NCI-H2081 (cell line): ENCODE measurements at places on chromosomes 2 and 18.

GRCh38 chr18:78920456-78921138, 59.0 kb upstream of the SALL3 start:
- DNase-seq = no peak

GRCh38 chr2:36993841-36994620, 27.7 kb upstream of the STRN start:
- DNase-seq = no peak

DNA sequence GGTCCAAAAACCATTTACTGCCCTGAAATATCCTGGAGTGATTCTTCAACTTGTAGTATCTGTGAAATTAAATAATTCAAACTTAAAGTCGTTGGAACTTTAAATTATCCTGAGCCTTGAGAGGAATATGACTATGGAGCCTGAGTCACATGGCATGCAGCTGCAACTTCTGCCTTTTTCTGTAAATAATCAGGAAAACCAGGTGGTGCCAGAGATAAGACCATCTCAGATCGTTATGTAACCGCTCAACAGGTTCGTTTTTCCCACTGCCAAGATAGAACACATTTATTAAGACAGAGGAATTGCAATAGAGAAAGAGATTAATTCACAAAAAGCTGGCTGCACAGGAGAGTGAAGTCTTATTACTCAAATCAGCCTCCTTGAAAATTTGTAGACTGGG, 876.5 kb downstream of the SUCLG1 start:
- no peak for DNase-seq

GRCh38 chr2:59830601-59831000, 722.9 kb downstream of the BCL11A start:
- no peak for DNase-seq

DNA sequence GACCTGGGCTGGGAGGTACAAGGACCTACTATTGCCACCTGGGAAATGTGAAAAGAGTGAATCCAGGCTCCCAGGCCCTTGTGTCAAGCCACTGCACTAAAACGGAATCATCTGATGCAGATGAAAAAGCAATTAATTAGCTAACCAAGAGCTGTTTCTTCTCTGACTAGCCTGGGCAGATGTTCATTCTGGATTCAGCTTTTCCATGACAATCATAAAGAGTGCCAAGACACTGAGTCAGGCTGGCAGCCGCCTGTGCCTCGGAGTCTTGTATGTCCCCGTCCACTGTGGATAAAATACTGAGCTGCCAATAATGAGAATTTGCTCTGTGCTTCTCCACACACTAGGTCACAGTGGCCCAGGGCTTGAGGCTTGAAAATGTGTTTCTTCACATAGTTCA, 21.7 kb upstream of the LCLAT1 start:
- DNase-seq = no peak

DNA sequence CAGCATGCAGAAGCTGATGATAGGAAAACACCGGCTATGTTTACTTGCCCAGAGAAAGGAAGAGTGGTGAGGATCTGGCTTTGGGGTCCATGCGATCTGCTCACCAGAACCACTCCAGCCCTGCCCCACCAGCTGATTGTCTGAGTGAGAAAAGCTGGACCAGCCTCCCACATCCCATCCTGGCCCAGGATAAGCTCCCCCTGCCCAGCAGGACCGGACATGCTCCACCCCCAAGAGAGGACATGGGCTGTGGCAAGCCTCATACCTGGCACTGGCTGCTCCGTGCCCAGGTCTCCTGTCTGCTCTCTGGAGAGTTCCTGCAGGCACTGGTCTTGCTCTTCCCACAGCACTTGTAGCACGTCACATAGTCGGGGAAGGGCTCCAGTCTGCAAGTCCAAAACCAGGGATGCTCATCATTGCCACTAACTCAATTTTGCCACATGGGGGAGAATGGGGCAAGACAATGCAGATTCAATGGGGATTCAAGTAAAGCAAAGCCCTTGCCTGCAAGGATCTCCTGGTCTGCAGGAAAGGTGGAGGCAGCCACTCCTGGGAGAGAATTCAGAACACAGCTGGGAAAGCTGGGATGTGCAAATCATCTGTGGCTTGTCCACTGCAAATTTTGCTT, 30.0 kb downstream of the SCTR start:
- DNase-seq = no peak

GRCh38 chr2:103289105-103289725, 527.4 kb downstream of the TMEM182 start:
- peak; percentile 19 for DNase-seq

DNA sequence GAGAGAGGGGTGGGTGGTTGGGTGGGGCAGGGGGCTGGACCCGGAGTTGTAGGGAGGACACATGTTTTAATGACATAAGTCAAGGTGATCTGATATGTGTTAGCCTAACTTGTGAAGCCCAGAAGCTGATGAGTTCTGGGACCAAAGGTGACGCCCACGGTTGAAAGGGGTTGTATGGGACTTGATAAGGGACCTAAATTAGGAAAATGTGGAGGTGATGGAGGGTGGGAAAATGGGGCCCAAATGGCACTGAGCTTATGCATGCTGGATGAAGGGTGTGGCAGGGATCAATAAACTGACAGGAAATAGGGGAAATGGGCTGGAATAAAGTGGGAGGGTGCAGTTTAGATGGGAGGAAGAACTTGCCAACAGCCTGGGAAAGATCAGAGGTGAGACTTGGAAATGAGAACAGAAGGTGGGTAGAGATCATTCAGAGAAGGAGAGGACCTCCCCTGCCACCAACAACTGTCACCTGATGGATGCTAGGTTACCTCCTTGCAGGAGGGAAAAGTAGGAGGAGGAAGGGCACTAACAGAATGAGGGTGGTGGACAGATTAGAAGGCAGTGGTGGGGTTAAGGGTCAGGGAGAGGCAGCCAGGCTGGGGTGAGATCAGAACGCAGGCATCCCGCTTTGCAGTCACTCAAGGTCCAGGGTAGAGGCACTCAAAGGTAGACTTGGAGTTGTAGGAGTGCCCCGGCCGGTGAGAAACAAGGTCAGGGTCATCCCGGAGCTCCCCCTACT, 15.3 kb downstream of the WNT10A start:
- DNase-seq = no peak

- no peak for DNase-seq
Measured at GRCh38 chr2:3490191-3491170, 28.9 kb downstream of the ADI1 start.

DNA sequence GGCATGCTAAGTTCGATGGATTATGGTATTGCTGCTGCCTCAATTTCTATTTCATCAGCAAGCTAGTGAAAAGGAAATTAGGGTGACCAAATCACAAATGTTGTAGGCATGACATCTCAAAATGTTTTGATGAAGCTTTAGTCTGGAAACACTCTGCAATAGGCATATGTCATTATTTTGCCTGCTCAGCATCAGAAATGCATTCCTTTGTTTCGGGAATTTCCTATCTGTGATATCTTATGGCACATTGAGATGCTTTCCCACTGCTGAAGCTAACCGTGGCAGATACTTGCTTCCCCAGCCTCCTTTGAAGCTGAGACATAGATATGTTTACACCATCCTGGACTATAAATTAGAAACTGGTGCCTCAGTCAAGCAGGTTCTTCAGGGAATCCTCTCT, 119.7 kb downstream of the CDC42EP3 start:
- no peak for DNase-seq

- no peak for DNase-seq
Measured at GRCh38 chr2:183088061-183088460, 9.5 kb downstream of the DUSP19 start.

DNA sequence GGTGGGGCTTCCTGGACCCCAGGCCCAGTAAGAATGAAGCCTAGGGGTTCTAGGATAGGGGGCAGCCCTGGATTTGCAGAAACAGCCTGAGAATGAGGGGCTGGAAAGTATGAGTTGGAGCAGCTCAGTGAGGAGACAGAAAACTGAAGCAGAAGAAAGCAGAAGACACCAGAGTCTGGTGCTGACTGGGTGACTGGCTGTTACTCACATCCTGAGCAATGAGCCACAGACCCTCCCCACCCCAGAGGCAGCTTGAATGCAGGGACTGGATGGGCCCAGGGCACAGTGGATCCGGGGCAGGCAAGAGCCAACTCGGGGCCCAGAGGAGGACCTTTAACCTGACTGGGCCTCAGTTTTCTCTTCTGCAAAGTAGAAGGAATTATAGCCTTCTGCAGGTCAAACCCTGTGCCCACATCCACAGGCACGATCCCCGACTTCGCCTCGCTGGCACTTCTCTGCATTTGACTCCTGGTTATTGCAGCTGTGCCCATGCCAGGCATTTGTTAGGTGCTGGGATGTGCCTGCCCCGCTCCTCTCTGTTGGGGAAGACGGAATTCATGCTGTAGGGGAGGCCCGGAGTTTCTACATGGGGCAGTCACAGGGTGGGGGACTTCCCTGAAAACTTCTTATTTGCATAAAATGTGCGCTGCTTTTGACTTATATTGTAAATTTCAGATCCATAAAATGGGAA, 8.5 kb downstream of the STEAP3 start:
- no peak for DNase-seq

- DNase-seq = no peak
Measured at GRCh38 chr2:228927028-228928010, 343.8 kb downstream of the PID1 start.

- DNase-seq = no peak
Measured at GRCh38 chr2:48265169-48266030, 264.6 kb upstream of the STON1 start.

DNA sequence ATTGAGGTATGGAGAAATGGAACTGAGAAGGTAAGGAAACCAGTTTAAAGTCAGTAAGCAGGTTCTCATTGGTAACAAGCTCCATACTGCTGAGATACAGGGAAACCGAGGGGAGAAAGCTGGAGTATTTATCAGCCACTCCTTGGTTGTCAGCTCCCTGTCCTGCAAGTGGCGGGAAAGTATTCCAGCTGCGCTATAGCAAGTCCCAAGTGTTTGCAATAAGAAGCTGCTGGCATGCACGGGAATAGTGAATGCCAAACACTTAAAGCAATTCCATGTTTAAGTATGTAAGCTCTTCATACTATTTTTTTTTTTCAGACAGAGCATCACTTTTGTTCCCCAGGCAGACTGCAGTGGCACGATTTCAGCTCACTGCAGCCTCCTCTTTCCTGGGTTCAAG, 1601.1 kb downstream of the SUCLG1 start:
- no peak for DNase-seq

GRCh38 chr2:46171996-46172546, 125.1 kb upstream of the EPAS1 start:
- DNase-seq = no peak

GRCh38 chr2:73343992-73344391, 41.6 kb upstream of the ALMS1 start:
- DNase-seq = no peak

GRCh38 chr2:216463148-216463547, 35.5 kb upstream of the RPL37A start:
- no peak for DNase-seq

DNA sequence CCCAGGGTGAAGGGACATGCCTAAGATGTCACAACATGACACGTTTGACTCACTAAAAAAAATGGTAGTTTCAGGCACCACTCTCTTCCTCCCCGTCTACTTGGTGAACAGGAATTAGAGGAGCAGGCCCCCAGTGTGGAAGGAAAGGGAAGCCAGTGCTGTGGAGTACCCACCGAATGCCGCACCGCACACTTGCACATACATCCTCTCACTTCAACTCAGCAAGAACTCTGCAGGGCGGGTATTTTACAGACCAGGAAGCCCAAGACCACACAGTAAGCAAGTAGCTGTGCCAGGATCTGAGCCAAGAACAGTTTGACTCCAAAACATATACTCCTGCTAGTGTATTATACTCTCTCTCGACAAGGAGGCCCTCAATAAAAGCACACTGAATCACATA, 69.8 kb downstream of the BCL2 start:
- DNase-seq = no peak

DNA sequence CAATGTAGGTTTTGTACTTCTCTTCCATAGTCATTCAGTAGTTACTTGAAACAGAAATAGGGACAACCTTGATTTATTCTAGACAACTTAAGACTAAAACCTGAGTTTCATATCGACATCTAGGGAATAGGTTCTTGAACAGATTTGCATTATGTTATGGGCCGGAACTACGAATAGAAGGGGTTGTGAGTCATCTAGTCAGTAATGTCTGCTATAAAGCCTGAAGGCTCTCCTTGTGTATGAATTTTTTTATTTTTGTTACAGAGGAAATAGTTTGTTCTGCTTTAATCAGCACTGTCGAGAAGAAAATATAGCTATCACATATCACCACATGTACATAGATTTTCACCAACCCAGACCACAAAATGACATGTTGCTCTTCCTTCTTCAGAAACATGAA, 17.3 kb upstream of the TRIM43 start:
- no peak for DNase-seq

- DNase-seq = no peak
Measured at GRCh38 chr2:38201784-38202183, 125.8 kb upstream of the CYP1B1 start.
